ENCODE measurements at places on chromosomes 1 and 21.

DNA sequence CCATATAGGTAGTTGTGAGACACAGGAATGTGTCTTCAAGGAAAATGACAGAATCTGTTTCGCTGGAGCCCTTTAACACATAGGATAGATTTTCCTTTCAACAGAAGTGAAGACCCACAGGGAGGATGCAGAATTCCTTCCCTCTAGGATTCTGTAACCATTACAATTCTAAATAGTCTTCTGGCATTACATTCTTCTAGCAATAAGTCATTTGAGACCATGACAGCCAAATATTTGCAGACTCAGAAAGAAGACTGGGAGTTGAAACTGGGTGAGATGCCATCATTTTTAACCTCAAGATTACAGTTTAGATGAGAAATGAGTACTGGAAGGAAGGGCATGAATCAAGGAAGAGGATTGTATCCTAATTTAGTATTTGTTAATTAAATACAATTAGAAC, 61.6 kb downstream of the ZBTB18 start:
- no peaks in the 10 kb centered on the region for H3K4me1 ChIP-seq
- no peak overlapping the region for H3K27ac ChIP-seq
- no peak for DNase-seq
- H3K4me3 ChIP-seq, result no peak overlapping the region
- peaks cover 4% of the 10 kb centered on the region for H3K27me3 ChIP-seq

DNA sequence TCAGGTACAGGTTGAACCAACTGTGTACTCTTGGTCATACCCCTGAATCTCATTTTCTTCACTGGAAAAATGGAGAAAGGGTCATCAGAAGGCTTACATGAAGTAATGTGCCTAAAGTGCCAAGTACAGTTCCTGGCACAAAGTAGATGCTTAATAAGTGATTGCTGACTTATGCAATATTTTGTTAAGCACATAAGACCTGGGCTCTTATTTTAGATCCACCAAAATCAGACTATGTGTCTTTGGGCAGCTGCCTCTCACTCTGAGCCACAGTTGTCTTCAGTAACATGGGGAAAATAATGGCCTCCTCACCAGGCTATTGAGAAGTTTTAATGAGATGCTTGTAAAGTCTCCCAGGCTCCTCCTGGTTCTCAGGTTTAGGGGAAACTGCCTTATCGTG, 74.3 kb upstream of the TRABD2B start:
- no peaks in the 10 kb centered on the region for H3K36me3 ChIP-seq
- no peaks in the 10 kb centered on the region for H3K4me1 ChIP-seq
- H3K27ac ChIP-seq, result no peak overlapping the region
- no peaks in the 10 kb centered on the region for H3K27me3 ChIP-seq

GRCh38 chr1:214571281-214571680, 19.9 kb upstream of the PTPN14 start:
- H3K4me3 ChIP-seq, result no peak overlapping the region
- no peaks in the 10 kb centered on the region for H3K4me1 ChIP-seq
- no peak overlapping the region for H3K27ac ChIP-seq
- DNase-seq, result no peak
- H3K27me3 ChIP-seq, result no peaks in the 10 kb centered on the region

GRCh38 chr21:29674343-29674742, 265.5 kb downstream of the GRIK1 start:
- no peak for DNase-seq
- no peak overlapping the region for H3K27ac ChIP-seq
- no peaks in the 10 kb centered on the region for H3K27me3 ChIP-seq
- no peaks in the 10 kb centered on the region for H3K4me1 ChIP-seq
- H3K4me3 ChIP-seq, result no peak overlapping the region

GRCh38 chr1:56525489-56526041, 53.8 kb downstream of the PLPP3 start:
- H3K27me3 ChIP-seq, result no peaks in the 10 kb centered on the region
- H3K36me3 ChIP-seq, result peaks cover 33% of the 10 kb centered on the region
- H3K4me3 ChIP-seq, result no peak overlapping the region
- H3K27ac ChIP-seq, result no peak overlapping the region

DNA sequence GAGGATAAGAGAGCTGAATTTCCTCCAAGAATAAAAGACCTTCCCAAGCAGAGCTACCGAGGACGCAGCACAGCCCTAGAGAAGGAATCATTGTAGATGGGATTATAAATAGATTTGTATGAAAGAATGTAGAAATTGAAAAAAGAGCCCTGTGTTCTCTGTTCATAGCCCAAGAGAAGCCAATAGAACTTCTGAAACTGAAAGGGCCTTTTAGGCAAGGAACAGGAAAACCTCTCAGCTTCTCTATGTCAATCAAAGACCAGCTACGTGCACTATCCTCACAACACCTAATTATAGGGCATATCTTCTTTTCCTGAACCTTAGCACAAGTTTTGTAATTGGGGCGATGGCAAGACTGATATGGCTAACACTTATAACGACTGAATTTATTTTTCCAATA, 192.4 kb upstream of the RNPC3 start:
- no peaks in the 10 kb centered on the region for H3K27me3 ChIP-seq
- no peaks in the 10 kb centered on the region for H3K36me3 ChIP-seq
- H3K4me1 ChIP-seq, result no peaks in the 10 kb centered on the region
- H3K4me3 ChIP-seq, result no peak overlapping the region

DNA sequence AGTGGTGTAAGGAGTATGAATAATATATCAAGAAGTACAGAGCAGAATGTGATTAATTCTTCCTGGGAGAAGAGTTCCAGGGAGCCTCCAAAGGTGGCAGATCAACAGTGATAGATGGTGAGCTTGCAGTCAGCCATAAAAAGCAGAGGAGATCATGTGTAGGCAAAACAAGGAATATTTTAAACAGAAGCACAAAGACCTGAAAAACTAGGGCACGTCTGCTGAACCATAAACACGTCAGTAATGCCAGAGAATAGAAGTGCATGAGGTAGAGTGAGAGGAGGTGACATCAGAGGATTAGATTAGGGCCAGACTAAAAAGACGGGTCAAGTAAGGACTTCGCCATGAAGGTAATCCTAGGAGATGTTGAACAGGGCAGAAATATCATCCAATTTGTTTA, 151.8 kb downstream of the EIF4G3 start:
- H3K4me1 ChIP-seq, result no peaks in the 10 kb centered on the region
- DNase-seq, result no peak
- no peak overlapping the region for H3K27ac ChIP-seq

- no peaks in the 10 kb centered on the region for H3K27me3 ChIP-seq
- no peak for DNase-seq
- H3K36me3 ChIP-seq, result no peaks in the 10 kb centered on the region
- H3K4me1 ChIP-seq, result no peaks in the 10 kb centered on the region
Observed at GRCh38 chr1:38371505-38371844, 324.9 kb upstream of the POU3F1 start.

DNA sequence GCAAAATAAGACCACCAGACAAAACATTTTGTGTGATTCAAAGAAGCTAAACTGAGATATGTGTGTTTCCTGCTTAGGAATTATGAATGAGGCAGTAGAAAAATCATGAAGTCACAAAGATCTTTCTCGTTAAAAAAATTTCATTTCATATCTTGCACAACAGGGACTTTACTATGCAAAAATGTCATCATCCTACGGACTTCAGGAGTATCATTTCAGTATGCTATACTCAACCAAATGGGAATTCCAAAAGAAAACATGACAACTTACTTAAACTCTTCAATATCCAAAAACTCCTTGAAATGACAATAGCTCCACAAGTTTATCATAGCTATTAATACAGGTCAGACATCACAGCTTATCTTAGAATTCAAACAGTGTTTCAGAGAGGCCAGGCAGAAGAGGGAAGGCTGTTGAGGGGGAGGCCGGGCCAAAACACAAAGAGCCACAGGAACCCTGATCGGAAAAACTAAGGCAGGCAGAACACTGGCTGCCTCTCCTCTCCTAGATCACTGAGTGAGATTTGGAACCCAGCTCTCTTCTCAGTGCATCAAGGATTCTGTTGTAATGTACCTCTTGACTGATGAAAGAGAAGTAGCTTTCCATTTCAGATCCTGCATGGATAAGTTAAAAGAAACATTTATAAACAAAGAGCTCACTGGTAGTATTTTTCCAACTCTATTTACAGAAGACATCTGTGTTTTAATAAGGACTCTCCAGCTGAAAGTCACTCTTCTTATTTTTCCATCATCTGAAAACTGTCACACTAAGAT, 66.9 kb downstream of the TESK2 start:
- no peak overlapping the region for H3K4me3 ChIP-seq
- H3K4me1 ChIP-seq, result no peaks in the 10 kb centered on the region
- no peaks in the 10 kb centered on the region for H3K36me3 ChIP-seq
- no peak overlapping the region for H3K27ac ChIP-seq
- DNase-seq, result no peak
- H3K27me3 ChIP-seq, result no peaks in the 10 kb centered on the region
